ENCODE measurements at places on chromosomes 11 and 22. TPM values are rescaled to one million over a fixed set of nuclear protein-coding genes. Genes with fewer than 3 reads are reported as not detected.
A peak's percentile ranks its signal among the peaks of the same experiment; 100 is the strongest.

Gene PRG2
- total RNA-seq = 0.78 TPM

DNA sequence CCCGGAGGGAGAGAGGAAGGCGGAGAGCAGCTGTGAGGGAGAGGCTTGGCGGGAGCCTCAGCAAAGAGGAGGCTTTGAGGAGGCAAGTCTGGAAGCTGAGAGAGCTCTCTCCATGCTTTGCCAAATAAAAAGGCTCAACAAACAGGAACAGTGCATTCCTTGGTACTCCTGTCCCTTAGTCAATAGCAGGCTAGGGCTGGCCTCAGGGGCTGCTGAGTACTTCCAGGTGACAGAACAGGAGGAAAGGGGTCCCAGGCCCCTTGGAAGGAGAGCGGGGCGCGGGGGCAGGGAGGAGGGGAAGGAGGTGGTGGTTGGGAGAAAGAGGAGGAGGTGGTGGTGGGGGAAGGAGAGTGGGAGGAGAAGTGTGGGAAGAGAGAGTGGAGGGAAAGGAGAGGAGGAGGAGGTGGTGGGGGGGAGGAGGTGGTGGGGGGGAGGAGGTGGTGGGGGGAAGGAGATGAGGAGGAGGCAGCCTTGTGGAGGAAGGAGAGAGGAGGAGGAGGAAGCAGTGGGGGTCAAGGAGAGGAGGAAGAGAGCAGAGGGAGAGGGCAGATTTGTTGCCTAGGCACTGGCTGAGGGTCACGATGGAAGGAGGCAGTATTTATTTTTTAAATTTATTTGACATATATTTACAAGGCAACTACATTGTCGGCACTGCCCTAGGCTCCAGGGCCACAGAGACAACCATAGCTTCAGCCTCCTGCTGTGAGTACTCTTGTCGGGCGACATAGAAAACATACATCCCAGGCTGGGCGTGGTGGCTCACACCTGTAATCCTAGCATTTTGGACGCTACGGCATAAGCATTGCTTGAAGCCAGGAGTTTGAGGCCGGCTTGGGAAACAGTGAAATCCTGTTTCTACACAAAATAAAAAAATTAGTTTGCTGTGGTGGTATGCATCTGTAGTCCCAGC is 74.2 kb upstream of the ZBED5 start:
- DNase-seq = no peak

- no peak for DNase-seq
These were observed 3.7 kb upstream of the HSPA8 start for GRCh38 chr11:123065621-123066020.

- no peak for DNase-seq
These were observed 12.4 kb upstream of the TMEM123 start for GRCh38 chr11:102464859-102465500.

Gene JAML
- 40.4 TPM for total RNA-seq

Gene MPEG1
- 0.65 TPM for total RNA-seq

Gene PNPLA3
- not detected for total RNA-seq

GRCh38 chr11:67372993-67373647 is at the start of gene CLCF1:
Gene CLCF1, minus strand, starts transcription at chr11:67373598. Its CDS starts 59 bp downstream, at chr11:67373539.
- peak; percentile 64 for DNase-seq

Gene GRK3
- total RNA-seq = 1.5 TPM

- no peak for DNase-seq
These were observed 119.7 kb downstream of the ETS1 start for GRCh38 chr11:128467610-128468041.
